ENCODE measurements at places on chromosomes 11 and 22.

DNA sequence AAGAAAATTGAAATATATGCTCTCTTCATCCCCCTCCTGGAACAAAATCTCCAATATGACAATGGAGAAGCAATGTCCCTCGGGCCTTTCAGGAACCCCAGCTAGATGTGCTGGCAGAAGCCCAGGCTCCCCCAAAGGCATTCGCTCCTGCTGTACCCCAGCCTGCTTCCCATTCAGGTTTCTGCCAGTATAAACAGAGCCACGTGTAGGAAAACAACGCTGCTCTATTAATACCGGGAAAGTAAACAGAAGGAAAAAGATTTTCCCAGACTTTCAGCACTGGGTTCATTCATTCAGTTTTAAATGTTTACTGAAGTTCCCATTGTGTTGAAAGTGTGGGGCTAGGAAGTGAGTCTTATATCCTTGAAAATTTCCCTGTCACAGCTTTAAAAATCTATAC lies 147.1 kb downstream of the CADM1 start:
- DNase-seq, result no peak

GRCh38 chr11:56750190-56750589 lies 1.7 kb upstream of the OR9G4 start:
- no peak for DNase-seq

DNA sequence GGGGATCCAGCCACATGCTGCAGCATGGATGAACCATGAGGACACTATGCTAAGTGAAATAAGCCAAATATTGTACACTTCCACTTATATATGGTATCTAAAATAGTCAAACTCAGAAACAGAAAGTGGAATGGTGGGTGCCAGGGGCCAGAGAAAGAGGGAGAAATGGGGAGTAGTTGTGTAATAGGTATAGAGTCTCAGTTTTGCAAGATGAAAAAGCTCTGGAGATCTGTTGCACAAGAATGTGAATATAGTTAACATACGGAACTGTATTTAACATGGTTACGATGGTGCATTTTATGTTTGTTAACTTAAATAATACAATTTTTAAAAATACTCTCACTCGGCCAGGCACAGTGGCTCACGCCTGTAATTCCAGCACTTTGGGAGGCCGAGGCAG lies 21.2 kb downstream of the GDPD5 start:
- no peak for DNase-seq

DNA sequence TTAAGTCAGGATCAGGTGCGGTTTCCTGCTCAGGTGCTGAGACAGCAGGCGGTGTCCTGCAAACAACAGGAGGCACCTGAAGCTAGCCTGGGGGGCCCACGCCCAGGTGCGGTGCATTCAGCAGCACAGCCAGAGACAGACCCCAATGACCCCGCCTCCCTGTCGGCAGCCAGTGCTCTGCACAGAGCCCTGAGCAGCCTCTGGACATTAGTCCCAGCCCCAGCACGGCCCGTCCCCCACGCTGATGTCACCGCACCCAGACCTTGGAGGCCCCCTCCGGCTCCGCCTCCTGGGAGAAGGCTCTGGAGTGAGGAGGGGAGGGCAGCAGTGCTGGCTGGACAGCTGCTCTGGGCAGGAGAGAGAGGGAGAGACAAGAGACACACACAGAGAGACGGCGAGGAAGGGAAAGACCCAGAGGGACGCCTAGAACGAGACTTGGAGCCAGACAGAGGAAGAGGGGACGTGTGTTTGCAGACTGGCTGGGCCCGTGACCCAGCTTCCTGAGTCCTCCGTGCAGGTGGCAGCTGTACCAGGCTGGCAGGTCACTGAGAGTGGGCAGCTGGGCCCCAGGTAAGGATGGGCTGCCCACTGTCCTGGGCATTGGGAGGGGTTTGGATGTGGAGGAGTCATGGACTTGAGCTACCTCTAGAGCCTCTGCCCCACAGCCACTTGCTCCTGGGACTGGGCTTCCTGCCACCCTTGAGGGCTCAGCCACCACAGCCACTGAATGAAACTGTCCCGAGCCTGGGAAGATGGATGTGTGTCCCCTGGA lies at the start of gene MYO7A:
TSS of gene MYO7A (plus strand) at position 327 of the 772 bp plus-strand sequence. CDS start 2,389 bp downstream, outside the sequence.
- no peak for DNase-seq

DNA sequence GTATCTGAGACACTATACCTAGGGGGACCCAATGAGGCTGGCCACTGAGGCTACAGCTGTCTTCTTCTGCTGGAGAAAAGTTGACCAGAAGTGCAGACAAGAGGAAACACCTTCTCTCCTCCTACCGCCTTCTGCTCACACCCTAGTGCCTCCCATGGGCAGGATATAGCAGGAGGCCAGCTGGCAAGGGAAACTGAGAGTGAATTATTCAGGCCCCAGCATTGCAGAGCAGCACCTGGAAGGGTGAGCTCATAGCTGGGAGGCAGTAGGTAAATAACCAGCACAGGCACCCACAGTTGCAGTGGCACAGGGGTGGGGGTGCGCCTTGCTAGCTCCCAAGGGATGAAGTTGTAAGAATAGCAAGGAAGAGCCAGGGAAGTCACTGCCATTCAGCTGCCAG lies 267.4 kb upstream of the NCAM1 start:
- DNase-seq, result no peak

GRCh38 chr11:131893103-131893890 lies 522.9 kb downstream of the NTM start:
- no peak for DNase-seq

DNA sequence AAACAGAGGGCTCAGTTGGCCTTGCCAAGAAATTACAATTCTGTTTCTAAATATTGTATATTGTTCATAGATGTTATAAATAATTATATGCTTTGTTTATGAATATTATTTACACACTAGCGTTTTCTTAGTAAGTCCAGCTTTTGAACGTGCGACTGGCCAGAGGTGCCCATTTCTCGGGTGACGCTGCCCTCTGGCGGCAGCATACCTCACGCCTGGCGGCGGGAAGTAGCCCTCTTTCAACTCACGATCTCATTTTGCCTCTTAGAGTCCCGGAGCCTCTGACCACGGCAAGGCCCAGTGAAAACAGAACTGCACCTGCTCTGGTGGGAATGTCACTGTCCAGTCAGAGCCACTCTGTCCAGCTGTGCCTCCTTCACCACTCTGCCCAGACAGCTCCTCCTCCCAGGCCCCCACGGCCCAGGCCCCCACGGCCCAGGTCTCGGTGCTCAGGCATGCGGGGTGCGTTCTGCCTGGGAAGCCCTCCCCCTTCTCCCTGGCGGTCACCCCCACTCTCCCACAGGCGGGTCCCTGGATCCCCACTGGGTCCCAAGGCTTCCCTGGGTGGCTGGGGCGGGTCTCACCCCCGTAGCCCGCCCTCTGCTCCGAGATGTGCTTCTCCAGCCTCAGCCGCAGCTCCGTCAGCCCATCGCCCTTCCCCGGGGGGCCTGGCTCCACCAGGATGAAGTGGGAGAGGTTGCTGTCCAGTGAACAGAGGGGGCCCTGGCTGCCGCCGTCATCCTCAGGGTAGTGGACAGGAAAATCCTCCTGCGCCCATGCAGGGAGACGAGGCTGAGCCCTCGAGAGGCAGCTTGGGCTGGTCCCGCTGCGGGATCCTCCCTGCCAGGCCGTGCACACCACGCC lies 19.3 kb downstream of the TSSC4 start:
- peak; percentile 26 for DNase-seq

- no peak for DNase-seq
Measured at GRCh38 chr22:38957046-38957770, at the start of gene APOBEC3A. Gene APOBEC3A (plus strand): TSS chr22:38957609. CDS start chr22:38957692, 83 bp downstream.

- no peak for DNase-seq
Measured at GRCh38 chr11:34819740-34820482, 96.3 kb downstream of the APIP start.

DNA sequence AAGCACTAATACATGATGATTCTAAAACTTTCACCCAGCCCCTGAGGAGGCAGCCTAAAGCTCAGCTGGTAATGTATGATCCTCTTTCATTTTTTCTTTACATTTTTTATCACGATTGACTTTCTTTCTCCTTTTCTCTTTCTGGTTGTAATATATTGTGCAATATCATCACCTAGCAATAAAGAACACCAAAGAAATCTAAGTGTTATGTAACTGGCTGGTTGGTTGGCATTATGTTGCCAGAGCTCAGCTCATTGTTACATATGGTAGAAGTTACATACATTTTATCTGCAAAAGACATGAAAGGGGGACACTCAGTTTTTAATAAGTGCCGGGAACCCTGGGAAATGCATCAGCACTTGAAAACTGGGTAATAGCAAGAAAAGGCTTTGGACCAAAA lies 432.1 kb upstream of the DDI1 start:
- no peak for DNase-seq

GRCh38 chr11:110087812-110088534 lies 5.2 kb upstream of the ZC3H12C start:
- DNase-seq, result peak; percentile 42

- DNase-seq, result no peak
Measured at GRCh38 chr11:65116370-65117205, 913 bp downstream of the ZNHIT2 start.

DNA sequence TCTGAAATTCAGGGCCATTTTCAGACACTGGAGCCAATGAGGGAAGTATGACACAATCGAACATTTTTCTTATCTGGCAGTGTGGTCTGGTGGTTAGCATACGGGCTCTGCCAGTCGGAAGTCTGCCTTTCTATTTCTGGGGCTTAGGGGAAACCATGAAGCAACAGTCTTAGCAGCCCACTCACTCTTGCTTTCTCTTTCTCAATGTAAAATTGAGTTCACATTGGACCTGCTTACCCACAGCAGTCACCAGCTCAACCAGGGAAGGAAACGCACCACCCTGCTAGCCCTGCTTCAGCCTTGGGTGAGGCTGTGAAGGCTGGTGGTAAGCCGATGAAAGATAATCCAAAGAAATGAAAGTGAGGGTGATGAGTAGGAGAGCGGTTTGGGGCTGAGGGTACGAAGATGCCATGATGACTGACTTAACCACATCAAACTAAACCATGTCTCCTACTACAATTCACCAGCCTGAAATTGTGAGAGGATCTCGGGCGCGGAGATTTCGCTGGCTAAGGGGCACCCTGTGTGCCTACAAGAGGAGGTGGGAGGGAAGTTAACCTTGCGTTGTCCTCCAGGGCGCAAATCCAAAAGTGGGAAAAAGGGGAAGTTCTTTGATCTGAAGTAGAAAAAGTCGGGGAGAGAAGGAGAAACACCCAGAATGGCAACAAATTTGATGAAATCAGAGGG lies 2.0 kb upstream of the LMO2 start:
- no peak for DNase-seq

- DNase-seq, result no peak
Measured at GRCh38 chr11:7668464-7668863, 4.8 kb downstream of the CYB5R2 start.

All from fibroblast of skin of left quadriceps (primary cell).